ENCODE measurements at places on chromosomes 1 and 21. TPM values are rescaled to one million over a fixed set of nuclear protein-coding genes. Genes with fewer than 3 reads are reported as not detected.

Gene KCNN3
- total RNA-seq = 1.4 TPM

Gene CADM3
- total RNA-seq = 0.21 TPM

Gene KMO
- not detected for total RNA-seq

Gene PEX11B
- 30.9 TPM for total RNA-seq

Gene ANKRD35
- total RNA-seq = 0.33 TPM

Gene PROK1
- not detected for total RNA-seq

Gene CHRNB2
- total RNA-seq = under 0.01 TPM

Gene OR2T33
- not detected for total RNA-seq

DNA sequence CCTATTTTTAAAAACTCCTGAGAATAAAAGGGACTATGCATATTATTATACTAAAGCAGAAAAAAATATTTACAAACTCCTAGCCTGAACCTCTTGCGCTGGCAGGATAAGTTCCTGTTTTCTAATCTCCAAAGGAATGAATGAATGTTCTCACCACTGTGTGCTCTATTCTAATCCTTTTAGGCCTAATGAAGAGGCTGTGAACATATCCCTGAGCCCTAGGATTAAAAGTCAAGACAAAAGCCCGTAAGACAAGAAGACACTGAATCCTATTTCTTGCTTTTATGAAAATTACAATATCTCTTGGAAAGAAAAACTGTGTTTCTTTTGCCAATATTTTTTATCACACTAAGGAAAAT lies 317.5 kb downstream of the HHAT start:
- no peak for DNase-seq

- no peak for DNase-seq
Observed at GRCh38 chr1:20705203-20705755, 12.5 kb downstream of the KIF17 start.

DNA sequence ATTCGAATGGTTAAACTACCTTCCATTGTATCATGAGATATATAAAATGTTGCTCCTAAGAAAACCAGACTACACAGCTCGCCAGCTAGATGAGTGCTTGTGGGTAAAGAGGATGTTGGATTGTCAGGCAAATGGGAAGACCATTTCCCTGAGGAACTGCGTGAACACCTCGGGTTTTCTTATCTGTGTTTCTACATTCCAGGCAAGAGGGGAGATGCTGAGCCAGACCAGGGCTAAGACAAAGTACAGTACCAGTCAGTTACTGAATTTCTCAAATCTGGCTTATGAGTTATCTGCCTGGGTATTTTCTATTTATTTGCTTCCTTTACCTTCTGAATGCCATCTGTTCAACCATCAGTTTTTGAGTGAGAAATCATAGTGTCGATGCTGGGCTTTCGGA lies 170.8 kb downstream of the PLA2G4A start:
- DNase-seq = no peak

- DNase-seq = no peak
Observed at GRCh38 chr1:40583980-40584379, 52.5 kb downstream of the ZNF684 start.

GRCh38 chr1:12339396-12339795 lies 109.6 kb downstream of the VPS13D start:
- no peak for DNase-seq

DNA sequence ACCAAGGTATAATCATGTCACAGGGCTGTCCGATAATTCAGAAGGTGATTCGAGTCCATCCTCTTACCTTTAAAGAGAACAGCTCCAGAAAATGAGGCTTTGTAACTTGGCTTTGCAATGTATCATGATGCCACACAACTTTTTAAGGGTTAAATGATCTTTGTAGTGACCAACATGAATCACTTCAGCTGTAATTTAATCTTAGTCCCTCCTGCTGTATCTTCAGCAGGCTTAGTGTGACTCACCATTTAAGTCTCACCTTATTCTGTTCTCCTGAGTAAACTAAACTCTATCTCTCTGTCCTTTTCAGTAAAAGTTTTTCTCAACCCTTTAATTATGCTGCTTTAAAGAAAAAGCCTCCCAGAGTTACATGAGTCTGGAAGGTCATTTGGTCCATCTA lies 1.9 kb upstream of the HIVEP3 start:
- no peak for DNase-seq

GRCh38 chr1:167200749-167201148 lies 19.9 kb upstream of the POU2F1 start:
- DNase-seq = no peak

DNA sequence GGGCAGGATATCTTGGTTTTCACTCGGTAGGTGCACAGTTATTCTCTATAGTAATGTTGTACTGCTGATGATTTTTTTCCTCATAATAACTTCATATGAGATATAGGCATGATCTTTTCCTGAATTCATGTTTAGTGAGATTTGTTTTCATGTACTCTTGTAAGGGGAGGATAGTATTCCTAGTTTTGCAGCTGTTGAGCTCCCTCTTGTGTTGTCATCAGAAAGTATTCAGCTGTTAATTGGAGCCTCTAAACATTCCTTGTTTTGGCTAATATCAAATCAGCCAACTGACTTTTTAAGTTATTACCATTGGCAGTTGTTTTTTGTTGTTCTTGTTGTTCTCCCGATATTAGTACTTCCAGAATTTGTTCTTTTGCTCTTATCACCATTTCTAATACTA lies 24.4 kb downstream of the OR10R2 start:
- no peak for DNase-seq

DNA sequence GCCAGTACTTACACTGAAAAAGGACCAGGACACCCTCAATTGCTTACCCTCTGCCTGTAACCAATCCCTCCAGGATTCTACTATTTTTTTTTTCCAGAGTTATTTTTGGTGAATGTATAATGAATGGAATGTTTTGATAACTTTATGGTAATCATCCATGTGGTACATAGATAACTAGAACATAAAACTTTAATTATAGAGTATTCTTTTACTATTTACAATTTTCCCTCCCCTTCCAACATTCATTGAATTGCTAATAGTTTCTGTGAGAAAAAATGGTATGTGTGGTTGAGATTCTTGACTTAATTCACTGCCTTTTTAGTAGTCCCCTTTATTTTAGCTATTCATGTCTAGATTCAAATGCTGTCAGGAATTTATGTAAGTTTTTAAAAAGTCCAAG lies 164.6 kb downstream of the CYYR1 start:
- no peak for DNase-seq

DNA sequence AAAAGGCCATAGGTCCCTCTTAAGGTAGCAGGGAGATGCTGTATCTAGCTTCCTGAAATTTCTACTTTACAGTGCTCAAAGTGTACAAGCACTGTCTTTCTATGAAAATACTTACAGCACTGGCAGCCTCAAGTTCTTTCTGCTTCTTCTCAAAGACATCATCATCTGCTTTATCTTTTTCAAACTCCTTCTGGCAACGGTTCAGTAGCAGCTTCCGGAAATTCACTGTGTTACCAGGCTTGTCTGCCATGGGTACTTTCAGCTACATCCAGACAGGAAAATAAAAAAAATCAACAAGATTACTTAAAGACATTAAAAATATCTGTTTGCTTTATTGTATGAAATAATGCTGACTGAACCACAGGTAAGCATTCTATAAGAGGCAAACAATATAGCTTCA lies 77.9 kb upstream of the HP1BP3 start:
- no peak for DNase-seq

DNA sequence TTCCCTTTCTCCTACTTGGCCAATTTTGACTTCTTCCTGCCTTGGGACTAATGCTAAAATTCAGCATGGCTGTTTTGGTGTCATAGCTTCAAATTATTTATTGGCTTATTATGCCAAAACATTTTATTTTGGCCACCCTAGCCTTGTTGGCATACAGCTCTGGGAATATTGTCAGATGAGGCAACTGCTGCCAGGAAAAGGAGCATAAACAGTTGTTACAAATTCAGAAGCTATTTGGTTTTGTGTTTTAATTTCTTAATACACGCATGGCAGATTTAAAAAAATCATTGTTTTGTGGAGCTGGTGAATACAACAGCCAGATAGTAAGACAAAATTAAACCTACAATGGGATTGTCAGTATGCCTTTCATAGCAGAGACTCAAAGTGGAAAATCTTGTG lies 66.8 kb upstream of the BCL10 start:
- DNase-seq = no peak

DNA sequence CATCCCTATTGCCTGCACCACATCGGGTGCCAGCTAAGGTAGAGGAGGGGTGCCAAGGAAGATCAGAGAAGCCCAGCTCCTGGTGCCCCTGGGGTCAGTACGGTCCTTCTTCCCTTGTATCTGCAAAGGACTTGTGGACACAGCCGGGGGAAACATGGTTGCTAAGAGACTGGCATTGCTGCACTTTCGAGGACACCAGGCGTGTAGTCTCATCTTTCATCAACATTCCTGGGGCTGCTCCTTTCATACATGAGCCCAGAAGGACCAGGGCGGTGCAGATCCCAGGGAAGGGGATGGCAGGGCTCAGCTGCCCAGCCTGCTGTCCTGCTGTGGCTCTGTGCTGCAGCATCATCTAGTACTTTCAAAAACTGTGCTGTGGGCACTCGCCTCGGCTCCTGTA lies 61.0 kb downstream of the RUNX1 start:
- no peak for DNase-seq

DNA sequence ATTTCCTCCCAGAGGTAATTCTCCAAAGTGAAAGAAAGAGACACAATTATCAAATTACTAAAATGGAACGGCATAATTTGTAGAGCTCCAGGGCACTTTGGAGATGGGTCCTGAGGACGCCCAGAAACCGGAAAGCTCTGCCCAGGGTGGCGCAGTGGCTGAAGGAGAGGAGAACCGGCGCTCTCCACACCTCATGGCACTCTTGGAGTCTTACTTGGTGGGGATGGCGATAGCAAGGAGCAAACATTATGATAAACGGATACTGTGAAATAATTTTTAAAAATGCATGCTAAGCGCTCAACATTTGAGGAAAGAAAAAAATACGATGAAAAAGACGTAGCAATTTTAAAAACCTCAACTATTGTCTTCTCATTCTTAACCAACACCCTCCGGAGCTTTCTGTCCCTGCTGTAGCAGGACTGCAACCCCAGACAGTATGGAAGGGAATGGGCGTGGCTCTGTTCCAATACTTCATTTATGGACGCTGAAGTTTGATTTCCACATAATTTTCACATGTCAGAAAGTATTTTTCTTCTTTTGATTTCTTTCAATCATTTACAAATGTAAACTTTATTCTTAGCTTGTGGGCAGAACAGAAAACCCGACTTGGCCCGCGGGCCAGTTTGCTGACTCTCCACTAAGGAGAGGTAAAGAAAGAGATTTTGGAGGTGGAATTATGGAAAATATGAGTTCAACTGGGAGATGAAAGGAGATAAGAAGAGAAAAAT lies 1.1 kb downstream of the S100A11 start:
- DNase-seq = no peak

DNA sequence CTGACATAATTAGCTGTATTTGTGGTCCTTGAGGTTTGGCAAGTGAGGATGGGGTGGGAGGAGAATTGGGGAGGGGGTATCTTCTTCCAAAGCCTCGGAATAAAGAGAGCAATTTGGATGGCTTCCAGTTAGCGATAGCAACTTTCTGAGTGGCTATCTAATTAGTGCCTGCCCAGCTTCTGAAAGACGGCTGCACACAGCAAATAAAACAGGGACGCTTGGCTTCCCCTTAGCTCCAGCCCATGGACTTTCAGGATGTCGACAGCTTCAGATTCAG lies 31.1 kb downstream of the KLHDC7A start:
- no peak for DNase-seq

GRCh38 chr1:90800012-90800717 lies 83.1 kb upstream of the BARHL2 start:
- no peak for DNase-seq

DNA sequence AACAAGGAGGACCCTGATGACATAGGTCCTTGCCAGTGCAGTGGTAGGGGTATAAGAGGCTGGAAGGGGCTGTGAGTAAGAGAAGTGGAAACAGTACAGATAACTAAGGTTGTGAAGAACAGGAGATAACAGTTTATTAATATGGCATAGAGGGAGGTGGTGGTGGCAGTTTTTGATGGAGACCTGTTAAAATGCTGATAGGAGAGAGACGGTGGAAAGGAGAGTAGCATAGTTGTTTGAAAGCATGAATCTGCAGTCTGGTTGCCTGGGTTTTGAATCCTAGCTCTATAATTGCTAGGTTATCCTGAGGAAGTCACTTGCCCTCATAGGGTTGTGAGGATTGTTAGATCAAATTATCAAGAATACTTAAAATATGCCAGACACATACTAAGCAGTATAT lies 19.4 kb downstream of the LRRC41 start:
- no peak for DNase-seq

DNA sequence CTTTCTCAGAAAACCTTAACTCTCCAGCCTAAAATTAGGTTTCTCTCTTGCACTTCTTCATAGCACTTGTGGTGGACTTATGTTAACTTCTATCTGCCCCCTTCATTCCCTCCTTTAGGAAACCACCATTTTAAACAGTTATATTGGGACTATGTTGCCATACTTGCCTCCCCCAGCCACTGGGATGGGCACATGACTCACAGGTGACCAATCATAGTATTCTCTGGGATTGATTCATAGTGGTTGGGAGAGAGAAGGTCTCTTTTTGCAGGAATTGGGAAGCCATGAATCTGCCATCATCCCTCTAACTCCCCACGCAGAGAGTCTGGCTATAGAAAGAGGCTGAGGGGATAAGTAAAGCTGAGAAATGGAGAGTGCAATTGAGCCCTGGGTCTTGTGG lies 50.4 kb upstream of the NRDC start:
- DNase-seq = no peak

GRCh38 chr1:78408192-78408591 lies 82.6 kb upstream of the PTGFR start:
- no peak for DNase-seq

GRCh38 chr1:38217316-38217715 lies 170.7 kb upstream of the POU3F1 start:
- DNase-seq = no peak

DNA sequence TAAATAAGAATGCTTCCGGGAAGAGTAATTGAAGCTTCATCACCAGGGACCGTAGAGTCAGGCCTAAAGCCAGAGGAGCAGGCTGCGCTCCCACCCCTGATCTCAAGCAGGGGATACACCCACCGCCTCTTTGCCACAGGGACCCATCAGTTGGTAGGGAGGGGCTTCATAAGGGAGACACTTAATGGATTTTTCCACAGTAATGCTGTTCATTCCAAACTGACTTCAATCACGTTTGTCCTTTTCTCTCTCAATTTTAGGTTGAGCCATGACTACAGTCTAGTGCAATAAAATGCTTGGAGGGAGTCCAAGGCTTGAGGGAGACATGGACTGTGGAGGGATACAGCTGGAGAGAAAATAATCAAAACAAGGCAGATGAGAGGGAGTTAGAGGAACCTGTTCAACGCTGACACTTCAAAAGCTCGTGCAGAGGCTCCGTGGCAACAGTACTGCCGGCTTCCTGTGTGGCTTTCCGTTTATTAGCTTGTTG lies 111.5 kb downstream of the SEC16B start:
- DNase-seq = no peak
